ENCODE measurements at places on chromosomes 5 and 9.

DNA sequence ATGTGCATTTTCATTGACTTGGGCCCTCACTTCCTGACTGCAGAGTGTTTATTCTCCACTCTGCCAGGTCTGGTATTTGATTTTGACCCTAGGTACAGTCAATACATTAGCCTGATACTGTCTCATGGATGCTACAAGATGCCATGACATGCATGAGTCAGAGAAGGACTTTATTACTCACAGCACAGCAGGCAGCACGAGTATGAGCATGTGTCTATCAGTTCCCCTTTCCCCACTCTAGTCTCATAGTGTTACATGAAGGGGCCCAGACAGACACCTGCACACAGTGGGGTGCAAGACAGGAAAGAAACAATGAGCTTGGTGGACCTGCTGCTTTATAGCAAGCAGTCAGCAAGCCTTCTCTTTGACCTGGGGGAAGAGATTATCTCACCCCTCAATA is 19.6 kb downstream of the ITGA2 start:
- no peak for DNase-seq

GRCh38 chr5:149604321-149604720 is 23.0 kb downstream of the ARHGEF37 start:
- DNase-seq = no peak

- DNase-seq = no peak
These were observed 1352.2 kb upstream of the ACO1 start for GRCh38 chr9:31032206-31032605.

GRCh38 chr9:123059472-123060220 is 26.2 kb downstream of the GPR21 start:
- no peak for DNase-seq

GRCh38 chr5:34611464-34612415 is 44.4 kb upstream of the RAI14 start:
- DNase-seq = no peak

DNA sequence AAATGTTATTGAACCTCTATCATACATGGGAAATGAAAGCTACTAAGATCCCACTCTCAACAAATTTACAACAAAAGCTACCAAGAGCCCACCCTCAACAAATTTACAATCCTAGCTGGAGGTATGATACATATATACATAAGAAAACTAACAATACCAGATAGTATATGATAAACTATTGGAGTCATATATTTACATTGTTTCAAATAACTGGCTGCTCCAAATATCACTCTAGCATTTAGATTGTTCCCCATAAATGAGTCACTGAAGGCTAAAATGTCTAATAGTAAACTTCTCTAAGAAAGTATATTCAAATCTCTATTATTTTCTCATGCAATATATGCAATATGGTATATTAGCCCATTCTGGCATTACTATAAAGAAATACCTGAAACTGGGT is 151.1 kb downstream of the TMEM161B start:
- no peak for DNase-seq

GRCh38 chr5:150779397-150780186 is 1.0 kb downstream of the SMIM3 start:
- DNase-seq = no peak

- peak; percentile 26 for DNase-seq
These were observed 10.4 kb downstream of the PTCH1 start for GRCh38 chr9:95506428-95506677.

DNA sequence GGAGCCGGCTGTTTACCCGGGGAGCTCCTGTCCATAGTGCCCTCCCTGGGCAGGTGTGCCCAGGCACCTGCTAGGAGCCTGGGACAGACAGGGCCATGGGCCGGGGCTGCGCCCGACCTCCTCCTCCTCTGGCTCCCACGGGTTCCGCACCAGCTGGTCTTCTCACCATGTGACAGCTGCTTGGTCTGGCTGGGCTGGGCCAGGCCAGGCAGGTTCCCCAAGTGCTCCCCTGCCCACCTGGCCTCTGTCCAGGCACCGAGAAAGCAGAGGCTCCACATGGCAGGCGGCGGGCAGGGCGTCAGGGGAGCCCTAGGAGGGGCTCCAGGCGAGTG is 60.0 kb downstream of the OLFM1 start:
- no peak for DNase-seq

- DNase-seq = no peak
These were observed 839 bp downstream of the MED27 start for GRCh38 chr9:132078699-132079356.

DNA sequence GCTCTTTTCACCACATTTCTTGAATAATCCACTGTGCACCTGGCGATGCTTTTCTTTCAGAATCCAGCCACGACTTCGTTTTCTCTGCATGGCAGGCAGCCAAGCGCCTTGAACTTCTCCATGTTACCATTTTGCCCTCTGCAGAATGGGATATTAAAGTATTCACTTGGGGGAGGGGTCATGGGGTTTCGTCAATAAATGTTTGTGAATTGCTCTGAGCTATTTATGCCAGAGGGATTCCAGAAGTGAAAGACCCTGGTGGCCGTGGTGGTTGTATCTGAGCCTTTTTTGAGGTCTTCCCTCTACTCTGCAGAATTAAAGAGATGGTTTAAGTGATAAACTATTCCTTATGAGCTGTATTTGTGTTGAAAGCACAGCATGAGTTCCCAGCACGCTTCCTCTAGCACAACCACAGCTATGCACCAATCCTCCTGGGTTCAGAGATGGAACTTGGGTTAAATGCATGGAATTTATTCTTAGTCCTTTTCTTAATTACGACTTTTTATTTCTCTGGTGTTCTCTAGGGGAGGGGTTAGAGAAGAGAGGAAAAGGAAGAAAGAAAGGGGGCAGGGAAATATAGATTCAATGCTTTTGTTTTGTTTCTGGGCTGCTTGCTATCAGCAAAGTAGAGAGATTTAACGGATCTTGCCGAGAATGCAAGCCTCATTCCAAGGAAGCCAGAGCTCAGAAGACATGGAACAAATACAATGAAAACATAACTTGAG is 478.2 kb upstream of the TNC start:
- DNase-seq = no peak

DNA sequence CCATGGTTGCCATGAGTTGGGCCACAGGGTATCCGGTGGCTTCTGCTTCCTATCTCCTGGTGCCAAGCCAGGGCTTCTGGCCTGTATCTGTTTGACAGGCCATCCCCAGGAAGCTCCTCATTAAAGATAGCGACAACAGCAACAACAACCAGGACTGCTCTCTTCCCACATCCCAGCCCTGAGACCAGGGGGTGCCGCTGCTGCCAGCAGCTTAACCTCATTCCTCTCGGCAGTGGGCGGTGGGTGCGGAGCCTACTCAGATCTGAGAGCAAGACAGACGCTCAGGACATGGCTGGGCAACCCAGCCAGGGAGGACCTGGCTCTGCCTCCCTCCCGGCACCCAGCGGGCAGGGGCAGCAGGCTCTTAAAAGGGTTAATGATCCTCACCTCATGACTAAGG is 98.3 kb downstream of the PSD2 start:
- no peak for DNase-seq

GRCh38 chr9:36392489-36392888 is 7.6 kb downstream of the RNF38 start:
- DNase-seq = no peak

DNA sequence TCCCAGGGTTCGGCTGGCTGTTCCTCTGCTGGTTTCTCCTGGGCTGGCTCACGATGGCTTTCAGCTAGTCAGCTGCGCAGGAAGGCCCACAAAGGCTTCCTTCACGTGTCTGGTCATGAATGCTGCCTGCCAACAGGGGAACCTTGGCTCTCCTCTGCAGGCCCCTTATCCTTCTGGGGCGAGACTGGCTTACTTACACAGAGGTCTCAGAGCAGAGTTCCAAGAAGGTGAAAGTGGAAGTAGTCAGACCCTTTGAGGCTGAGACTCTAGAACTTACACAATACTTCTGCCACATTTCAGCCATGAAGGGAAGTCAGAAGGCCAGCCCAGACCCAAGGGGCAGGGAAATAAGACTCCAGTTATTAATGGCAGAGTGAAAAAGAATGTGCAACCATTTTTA is 99.5 kb downstream of the LHFPL2 start:
- DNase-seq = no peak

- DNase-seq = no peak
These were observed 199.2 kb downstream of the ADAMTSL1 start for GRCh38 chr9:18673179-18673578.

GRCh38 chr5:100731768-100732167 is 171.3 kb downstream of the ST8SIA4 start:
- no peak for DNase-seq

GRCh38 chr5:96317945-96318344 is 115.1 kb downstream of the PCSK1 start:
- no peak for DNase-seq

DNA sequence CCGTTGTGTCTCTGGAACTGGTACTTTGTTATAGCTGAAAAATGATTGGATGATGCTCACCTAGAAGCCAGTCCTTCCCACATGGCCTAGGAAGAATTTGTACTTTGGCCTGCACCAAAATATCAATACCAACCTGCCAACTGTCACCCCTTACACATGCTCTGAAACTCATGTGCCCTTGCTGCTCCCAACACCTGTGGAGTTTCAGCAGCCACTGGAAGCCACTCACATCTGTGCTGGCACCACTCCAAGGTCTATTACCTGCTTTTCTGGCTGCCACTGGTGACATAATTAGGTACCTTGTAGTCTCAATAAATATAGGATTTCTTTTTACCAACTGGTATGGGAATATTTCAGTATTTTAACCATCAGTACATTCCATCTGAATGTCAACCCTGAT is 363.6 kb downstream of the SH3GL2 start:
- no peak for DNase-seq

- no peak for DNase-seq
These were observed 17.2 kb downstream of the FRMD3 start for GRCh38 chr9:83521011-83521410.

- no peak for DNase-seq
These were observed 9.7 kb downstream of the ICE1 start for GRCh38 chr5:5432020-5432707.

GRCh38 chr5:68215898-68216244 is 315 bp downstream of the PIK3R1 start:
- no peak for DNase-seq

DNA sequence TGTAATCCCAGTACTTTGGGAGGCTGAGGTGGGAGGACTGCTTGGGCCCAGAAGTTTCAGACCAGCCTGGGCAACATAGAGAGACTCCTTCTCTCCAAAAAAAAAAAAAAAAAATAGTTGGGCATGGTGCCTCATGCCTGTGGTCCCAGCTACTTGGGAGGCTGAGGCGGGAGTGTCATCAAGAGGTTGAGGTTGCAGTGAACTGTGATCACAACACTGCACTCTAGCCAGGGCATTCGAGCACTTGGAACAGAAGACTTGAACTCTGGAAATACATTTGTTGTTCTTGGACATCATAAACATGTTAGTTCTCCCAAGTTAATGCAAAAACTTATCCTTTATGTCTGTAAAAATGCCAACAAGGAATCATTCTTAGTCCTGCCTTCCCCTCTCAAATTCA is 29.6 kb downstream of the EHMT1 start:
- no peak for DNase-seq

DNA sequence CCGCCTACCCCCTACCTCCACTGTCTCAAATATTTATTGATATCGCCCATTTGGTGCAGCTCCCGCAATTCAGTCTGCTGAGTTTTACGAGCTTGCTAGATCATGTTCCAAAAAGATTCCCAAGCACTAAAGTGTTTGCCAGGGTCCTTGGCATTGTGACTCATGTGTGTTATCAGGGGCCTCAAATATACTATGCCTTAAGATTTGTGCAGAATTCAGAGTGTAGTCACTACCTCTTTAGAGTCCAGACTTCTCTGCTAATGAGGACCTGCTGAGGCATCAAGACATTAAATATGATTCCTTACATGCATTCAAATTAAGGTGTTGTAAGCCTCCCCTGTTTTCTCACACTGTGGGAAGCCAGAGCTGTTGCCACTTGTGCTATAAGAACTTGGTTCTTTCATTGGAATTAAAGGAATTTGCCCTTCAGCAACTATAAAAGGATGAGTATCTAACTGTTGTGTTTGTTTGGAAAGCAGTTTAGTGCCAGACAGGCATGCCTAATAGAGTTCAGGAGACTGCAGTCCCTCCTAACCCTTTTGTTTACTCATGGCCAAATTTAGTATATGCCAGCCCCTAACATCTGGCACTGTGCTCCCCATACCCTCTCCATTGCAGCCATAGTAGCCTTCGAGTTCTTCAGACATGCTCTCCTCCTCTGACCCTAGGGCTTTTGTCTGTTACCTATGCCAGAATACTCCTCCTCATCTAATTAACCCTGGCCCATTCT is 316.4 kb downstream of the NR3C1 start:
- no peak for DNase-seq

- DNase-seq = no peak
These were observed 64.3 kb upstream of the NAA35 start for GRCh38 chr9:85876628-85877027.

GRCh38 chr5:119367502-119368237 is 11.9 kb downstream of the TNFAIP8 start:
- no peak for DNase-seq

DNA sequence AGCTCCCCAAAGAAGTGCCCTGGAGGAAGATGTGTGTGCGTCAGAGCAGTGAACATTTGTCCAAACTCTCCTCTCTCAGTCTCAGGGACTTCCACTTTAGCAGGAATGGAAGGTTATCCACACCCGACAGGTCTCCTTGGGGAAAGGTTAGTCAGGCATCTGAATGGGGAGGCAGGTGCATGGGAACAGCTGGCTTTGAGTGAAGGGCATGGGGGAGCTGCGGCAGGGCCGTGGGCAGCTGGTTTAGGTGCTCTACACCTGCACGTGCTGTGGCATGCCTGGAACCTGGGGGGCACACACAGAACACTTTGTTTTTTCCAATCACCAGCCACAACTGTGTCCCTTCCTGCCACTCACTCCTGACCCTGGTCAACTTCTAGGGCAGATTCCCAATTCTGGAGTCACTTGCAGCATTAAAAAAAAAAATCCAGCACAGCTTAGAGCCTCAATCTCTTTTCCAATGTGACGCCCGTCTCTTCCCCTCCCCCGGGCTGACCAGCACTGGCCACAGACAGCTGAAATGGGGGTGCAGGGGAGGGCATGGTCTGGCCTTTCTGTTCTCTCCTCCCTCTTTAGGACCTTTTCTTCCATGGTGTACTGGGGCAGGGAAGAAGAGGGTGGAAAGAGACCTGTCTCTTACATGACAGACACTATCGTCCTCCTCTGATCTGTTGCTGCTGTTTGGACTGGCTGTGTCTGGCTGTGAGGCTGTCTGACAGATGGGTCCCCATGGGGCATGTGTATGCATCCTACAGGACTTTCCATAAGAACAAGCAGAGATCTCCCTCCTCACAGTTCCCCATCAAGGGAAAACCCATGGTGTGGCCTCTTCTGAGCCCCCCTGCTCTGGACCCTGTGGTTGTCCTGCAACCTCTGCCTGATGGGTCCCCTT is 9.5 kb upstream of the IL3 start:
- no peak for DNase-seq

GRCh38 chr5:168939887-168940544 is 360.8 kb upstream of the PANK3 start:
- DNase-seq = no peak

GRCh38 chr5:127870914-127871313 is 167.7 kb downstream of the CCDC192 start:
- DNase-seq = no peak

Measured in NCI-H460 (cell line).